ENCODE measurements at places on chromosomes 3 and 15.

DNA sequence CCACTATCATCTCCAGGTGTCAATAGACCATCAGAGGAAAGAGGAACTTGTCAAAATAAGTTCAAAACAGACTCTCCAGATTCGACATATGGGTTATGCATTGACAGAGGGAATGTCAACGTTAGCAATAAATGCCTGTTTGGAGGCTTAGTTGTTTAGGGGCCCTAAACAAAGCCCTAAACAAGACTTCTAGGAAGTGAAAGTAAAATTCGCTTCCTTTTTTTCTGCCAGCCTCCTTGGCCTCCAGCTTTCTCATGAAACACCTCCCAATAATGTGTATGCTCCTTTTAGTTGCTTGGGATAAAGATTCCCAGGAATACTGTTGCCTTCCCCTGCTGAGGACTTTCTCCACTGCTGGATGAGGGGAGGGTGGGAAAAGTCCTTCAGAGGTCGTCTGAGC is 70.9 kb upstream of the ARNT2 start:
- DNase-seq: no peak

DNA sequence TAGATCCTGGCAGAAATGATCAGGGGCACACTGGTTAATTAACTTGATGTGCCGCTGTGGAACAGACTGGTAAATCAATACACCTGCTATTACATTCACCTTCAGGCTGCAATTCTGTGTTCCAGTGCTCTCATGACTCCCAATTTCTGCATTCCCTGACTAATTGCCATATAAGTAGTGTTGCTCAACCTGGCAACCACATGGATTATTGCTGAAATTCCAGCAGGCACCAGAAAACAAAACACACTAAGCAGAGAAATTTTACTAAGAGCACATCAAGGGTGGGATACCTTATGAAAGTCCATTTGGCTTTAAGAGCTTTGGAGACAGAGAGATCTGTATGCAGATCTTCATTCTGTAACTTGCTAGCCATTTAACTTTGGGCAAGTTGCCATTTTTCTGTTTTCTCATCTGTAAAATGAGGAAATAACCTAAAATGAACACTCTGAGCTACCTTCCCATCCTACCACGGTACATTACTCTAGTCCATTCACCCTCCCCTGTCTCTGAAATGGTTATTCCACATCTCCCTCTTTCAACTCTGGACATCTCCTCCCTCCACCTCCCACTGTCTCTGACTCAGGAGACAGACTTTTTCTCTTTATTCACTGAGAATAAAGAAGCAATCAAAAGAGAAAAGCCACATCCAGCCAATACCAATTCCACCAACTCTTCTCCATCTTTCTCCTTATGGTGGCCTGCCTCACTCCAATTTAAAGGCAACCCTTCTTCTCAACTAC is 54.6 kb downstream of the STAC start:
- no peak for DNase-seq

GRCh38 chr3:196432137-196432879 is at the start of gene UBXN7:
TSS of gene UBXN7 (minus strand) at chr3:196432427. CDS start at chr3:196432399, 28 bp downstream.
- DNase-seq: peak; percentile 96

GRCh38 chr3:126285369-126285768 is 71.8 kb downstream of the KLF15 start:
- no peak for DNase-seq

DNA sequence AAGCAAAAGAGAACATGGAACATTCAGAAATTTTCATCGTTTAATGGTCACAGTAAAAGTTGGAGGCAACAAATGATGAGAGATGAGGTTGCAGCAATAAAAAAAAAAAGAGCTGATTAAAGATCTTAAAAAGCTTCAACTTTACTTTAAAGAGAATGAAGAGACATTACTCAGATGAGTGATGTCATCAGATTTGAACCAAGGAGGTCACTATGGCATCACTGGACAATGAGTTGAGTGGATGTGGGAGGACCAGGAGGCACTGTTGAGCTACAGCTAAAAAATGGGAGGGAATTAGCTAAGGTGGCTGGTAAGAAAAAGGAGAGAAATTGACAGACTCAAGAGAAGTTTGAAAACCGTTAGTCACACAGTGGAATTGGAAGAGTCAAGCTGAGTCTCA is 138.4 kb downstream of the SST start:
- DNase-seq: no peak

DNA sequence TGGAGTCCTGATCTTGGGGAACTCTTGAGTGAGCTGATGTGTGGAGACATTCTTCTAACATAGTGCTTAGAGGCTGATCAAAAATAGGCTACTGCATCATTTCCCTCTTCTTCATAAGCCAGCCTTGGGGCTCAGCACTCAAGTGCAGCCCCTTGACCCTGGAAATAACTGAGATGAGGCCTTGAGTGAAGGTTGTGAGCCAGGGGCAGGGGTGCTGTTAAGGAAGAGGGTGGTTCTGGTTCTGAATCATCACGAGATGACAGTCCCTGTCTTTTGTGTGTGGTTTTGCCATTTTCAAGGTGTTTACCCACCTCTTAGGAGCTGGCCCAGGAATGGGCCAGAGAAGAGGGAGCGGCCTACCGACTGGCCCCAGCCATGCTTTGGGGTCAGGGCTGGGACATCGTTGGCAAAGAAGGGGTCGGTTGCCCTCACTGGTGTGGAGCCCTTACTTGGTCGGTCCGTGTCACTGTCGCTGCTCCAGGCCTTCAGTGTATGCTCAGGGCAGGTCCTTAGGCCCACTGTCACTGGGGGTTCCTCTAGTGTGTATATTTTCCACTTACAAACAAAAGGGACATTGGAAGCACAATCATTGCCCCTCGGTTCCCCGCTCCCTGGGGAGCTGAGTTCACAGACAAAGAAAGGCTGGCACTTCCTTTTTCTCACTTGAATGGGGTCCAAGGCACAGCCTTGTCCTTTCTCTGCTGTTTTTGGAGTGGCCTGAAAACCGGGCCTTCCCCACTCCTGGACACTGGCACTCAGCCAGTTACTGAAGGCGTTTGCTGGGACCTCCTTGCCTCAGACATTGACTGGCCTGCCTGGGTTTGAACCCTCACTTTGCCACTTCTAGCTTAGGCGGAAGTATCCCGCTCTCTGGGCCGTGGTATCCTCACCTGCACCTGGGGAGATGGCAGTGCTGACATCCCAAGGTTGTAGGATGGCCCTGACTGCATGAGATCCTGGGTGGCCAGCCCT is 46.6 kb downstream of the SLC6A6 start:
- no peak for DNase-seq

GRCh38 chr3:45659661-45660566 is 29.3 kb upstream of the SACM1L start:
- DNase-seq: no peak

- DNase-seq: no peak
Observed at GRCh38 chr3:142278451-142278850, 53.1 kb upstream of the GK5 start.

GRCh38 chr3:195208183-195208582 is 62.8 kb downstream of the XXYLT1 start:
- DNase-seq: no peak

DNA sequence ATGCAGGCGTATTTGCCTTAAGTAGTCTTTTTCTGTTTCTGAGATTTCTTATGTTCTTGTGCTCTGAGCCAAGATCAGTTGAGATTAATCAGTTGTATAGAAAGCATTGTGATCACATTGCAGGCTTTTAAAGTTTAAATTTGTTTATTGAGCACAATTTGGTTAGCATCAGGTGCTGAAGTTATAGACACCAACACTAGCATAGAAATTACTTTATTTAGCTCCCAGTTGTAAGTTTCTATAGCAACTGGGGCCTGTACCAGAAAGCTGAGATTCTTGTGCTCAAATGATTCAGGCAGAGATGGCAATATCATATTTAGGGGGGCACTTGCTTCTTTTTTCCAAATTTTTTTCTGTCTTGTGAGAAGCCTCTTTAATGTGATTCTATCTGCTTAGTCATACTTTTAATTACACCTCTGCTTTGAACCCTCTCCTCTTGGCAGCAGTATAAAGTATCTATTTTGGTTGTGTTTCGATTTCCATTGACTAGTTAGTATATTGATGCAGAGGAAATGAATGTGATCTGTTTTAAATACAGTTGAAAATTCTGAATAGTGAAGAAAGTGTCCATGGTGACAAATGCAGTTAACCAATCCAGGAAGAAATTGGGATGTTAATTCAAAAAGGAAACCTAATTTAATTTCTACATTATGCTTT is 241.7 kb upstream of the GBE1 start:
- no peak for DNase-seq

- DNase-seq: no peak
Observed at GRCh38 chr3:139620438-139620837, 57.3 kb downstream of the NMNAT3 start.

- DNase-seq: no peak
Observed at GRCh38 chr3:128950223-128950938, 43.5 kb downstream of the CFAP92 start.

DNA sequence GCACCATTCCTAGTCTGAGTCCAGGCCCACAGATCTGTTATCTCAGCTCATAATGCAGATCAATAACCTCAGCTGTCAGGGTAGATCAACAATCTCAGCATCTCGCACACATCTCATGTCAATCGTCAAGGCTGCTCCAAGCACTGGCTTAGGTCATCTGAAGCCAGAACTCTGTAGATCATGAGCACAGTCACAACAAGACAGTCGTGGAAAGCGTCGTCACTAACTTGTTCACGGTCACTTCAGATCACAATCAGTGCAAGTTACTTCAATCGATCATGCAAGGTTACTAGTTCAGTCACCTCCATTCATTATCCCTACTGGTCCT is 71.8 kb downstream of the RBPMS2 start:
- no peak for DNase-seq

GRCh38 chr3:147758771-147759170 is 349.6 kb downstream of the ZIC1 start:
- DNase-seq: no peak

DNA sequence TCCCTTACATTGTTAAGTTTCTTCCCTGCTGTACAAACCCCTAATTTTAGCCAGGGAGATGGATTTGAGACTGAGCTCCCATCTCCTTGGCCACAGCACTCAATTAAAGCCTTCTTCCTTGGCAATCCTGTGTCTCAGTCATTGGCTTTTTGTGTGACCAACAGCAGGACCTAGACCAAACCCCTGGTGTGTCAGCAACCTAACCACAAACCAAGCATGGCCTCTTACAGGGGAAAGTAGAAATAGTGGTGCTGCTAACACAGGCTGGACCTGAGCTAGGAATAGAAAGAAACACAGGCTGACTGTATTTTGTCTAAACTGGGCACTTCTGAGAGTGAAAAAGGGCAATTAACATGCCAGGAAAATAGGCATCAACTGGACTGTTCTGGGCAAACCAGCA is 37.9 kb downstream of the PPCDC start:
- no peak for DNase-seq

- no peak for DNase-seq
Observed at GRCh38 chr15:65828585-65828984, 36.5 kb upstream of the DENND4A start.

DNA sequence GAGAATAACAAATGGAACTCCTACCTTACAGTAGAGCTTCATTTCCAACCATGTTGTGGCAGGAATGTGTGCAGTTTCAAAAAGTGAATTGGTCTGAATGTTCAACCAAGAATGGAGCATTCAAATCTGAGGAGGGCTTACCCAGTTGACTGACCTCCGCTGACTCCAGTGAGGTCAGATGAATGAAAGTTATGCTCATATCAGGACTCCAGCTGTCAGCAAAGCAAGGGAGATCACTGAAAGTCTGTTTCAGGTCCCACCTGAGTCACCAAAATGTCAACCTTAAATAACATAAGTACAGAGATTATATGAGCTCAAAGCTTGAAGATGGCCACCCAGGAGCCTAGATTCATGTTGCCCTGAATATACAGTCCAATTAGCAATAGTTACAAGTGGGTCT is 473.5 kb downstream of the RBMS3 start:
- no peak for DNase-seq

GRCh38 chr15:77094397-77095030 is 23.6 kb upstream of the TSPAN3 start:
- DNase-seq: no peak

DNA sequence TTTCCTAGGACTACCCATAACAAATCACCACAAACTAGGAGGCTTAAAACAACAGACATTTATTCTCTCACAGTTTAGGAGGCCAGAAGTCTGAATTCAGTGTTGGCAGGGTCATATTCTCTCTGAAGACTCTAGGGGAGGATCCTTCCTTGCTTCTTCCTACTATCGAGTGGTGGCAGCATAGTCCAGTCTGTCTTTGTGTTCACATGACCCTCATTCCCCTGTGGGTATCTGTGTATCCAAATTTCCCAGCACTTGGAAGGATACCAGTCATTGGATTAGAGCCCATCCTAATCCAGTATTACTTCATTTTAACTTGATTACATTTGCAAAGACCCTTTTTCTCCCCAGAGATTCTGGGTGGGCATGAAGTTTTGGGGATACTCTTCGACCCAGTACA is 63.8 kb downstream of the GMPS start:
- DNase-seq: no peak

DNA sequence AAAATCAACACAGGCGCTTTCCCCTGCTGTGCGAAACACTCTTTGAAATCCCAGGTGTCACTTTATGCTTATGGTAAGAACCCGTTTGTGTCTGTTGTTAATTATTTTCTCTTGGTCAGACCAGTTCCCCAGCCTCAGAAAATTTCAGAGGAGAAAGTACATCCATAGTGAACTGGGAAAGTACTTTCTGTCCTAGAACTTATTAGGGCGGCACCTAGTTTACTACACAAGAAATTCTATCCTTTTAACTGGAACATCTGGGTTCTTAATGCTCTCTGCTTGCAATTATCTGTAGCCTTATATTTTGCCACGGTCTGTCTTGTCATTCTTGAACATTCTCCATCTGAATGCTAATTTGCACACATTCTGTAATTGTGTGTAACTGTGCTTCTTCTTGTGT is 215.0 kb downstream of the PTPRG start:
- no peak for DNase-seq

GRCh38 chr3:107430214-107430995 is 53.2 kb downstream of the CCDC54 start:
- DNase-seq: no peak

Measured in activated CD4-positive, alpha-beta T cell treated with anti-CD3 and anti-CD28 coated beads for 1 hour (primary cell).